ENCODE measurements at places on chromosomes 11 and 22.

GRCh38 chr11:47589977-47590861 lies 3.7 kb downstream of the FAM180B start:
- DNase-seq: no peak

GRCh38 chr11:34953955-34954354 lies 37.5 kb downstream of the PDHX start:
- no peak for DNase-seq

DNA sequence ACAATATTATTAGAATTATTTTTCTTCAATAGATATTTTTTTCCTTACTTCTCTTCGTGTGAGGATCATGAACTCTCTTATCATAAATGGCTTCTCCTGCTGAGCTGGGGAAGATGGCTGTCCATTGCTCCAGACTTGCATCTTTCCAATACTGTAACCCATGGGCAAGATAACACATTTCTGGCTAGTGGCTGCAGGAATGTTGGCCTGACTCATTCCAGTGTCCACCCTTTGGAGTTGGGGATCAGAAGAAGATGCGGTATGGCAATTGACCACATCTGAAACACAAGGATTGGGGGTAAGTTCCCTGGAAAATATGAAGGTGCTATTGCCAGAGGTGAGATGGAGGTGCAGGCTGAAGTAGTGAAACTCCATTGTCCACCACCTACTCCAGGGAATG lies 92.8 kb downstream of the FAR1 start:
- DNase-seq: no peak

DNA sequence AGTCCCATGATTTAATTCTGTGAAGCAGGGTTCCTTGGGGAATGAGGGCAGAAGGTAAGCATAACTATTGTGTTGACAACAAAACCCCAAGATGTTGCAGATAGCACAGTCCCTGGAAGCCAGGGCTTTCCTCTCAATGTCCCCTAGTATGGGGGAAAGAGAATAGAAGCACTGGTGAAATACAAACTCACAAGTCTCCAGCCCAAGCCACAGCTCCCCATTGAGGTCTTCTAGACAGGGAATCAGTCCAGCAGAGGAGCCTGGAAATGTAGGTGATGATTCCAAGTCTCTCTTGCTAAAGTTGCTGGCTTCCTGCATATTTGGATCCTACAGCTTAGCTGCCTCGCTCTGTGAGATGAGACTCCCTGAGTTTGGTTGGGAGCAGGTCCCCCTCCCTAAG lies 31.7 kb upstream of the DRD2 start:
- DNase-seq: no peak

GRCh38 chr22:49524362-49524761 lies 303.3 kb downstream of the BRD1 start:
- no peak for DNase-seq

DNA sequence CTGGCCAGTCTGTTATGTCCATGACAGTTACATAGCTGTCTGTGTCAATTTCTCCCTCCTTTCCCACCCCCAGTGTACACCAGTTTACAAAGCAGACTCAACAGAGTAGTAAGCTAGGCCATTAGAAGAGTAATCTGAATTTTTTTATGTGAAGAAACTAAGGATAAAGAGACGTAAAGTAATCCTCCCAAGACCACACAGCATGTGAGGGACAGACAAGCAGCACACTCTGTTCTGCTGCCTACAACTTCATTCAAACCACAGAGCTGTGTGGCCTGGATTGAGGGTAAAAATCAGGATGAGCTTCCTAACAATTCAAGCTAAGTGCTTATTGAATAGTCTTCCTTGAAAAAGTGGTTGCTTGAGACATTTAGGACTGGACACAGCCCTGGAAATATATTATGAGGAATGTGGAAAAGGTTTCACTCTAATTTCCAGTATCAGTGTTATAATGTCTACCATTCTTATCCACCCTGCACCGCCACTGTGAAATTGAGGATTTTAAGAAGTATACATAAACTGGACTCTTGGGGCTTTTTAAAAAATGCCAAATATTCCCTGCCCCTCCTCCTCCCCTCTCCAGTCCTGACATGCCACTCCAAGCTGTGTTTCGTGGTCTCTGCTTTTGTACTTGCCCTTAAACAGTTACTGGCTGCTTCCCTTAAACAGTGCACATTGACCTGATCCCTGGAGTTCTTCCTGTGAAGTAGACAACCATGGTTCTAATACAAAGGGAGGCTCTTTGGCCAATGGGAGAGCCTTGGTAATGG lies 40.9 kb downstream of the EXT2 start:
- no peak for DNase-seq

GRCh38 chr11:78961247-78961646 lies 386.6 kb upstream of the NARS2 start:
- no peak for DNase-seq

DNA sequence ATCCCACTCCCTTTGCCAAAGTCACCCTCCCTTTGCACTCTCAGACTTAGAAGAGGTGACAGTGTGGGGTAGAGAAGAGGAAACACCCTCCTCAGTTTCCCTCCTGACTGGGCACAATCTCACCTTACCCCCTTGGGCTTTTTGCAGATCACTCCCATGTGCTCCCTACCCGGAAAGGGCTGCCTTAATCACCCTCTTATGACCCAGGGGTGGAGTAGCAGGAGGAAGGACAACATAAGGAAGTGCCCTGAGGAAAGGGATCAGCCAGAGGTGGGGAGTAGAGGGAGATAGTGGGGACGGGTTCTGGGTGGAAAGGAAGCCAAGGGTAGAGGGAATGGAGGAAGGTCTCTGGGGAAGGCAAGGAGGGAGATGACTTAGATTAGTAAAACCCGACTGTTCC lies 52.0 kb downstream of the NRXN2 start:
- DNase-seq: no peak

DNA sequence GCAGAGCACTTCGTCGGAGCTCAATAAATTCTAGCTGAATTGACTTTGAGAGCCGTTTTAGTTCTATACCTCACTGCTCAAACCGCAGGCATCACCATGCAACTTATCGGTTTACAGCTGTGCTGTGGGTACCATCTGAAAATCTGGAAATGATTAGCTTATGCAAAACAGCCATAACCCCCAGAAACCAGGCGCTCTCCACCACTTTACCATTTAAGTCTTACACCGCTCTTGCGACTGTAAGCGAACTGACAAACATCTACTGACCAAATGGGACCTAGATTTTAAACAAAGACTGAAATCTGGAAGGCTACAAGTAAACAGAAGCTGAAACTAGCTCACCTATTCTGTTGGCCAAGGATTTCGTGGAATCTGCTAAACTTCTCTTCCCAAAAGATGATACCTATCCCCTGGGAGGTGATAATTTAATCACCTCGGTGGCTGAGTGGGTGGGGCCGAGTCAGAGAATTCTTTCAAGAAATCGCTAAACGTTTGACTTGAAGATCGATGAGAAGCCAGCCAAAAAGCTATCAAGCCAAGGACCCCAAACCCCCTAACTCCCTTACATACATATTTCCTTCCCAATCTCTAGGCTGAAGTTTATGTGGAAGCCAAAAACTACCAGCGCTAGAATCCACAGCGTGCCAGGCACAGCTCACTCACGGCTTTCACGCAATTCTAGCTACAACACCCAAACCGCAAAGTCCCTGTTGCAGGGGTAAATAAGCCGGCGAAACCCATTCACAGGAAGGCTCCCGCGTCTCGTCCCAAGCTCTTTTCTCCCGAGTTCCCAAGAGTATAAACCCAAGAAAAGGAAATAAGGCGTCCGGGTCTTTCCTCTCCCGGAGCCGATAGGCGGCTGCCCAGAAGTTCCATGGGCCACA lies 644 bp downstream of the SPTY2D1 start:
- peak; percentile 15 for DNase-seq

DNA sequence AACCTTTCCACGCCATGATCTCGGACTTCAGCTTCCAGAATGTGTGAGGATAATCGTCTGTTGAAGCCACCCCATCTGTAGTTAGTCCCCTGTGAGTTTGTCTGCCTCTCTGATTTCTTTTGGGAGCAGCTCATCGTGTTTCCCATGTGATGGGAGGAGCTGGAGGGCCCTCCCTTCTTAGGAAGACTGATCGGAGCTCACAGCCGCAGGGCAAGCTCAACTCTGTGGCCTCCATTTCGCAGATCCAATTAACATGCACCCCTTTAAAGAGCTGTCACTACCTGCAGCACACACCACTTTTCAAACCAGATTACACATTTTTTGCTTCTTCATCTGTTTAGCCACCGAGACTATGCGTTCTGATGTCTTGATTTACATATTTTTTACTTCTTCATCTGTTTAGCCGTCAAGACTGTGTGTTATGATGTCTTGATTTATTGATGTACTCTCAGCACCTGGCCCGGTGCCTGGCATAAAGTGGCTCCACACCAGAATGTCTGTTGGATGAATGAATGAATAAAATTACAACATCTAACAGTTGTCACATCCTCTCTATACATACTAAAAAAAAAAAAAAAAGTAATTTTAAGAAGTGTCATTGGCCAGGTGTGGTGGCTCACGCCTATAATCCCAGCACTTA lies 14.9 kb upstream of the PPFIA1 start:
- DNase-seq: no peak

DNA sequence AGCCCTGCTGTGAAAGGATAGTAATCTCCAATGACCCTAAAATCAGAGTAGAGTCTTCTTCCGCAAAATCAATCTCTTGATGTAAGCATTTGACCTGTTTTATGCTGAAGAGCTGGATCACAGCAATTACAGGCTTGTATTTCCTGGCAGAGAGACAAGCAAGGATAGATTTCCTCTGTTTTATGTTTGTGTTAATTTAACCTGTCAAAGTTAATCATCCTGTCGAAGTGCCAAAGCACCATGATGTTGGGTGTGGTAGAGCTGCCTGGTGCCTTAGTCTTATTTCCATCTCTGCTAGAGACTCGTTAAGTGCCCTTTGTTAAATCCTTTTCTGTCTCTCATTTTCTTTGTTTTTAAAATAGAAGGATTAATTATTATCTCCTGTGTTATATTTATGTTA lies 248.1 kb downstream of the CNTN5 start:
- DNase-seq: no peak

DNA sequence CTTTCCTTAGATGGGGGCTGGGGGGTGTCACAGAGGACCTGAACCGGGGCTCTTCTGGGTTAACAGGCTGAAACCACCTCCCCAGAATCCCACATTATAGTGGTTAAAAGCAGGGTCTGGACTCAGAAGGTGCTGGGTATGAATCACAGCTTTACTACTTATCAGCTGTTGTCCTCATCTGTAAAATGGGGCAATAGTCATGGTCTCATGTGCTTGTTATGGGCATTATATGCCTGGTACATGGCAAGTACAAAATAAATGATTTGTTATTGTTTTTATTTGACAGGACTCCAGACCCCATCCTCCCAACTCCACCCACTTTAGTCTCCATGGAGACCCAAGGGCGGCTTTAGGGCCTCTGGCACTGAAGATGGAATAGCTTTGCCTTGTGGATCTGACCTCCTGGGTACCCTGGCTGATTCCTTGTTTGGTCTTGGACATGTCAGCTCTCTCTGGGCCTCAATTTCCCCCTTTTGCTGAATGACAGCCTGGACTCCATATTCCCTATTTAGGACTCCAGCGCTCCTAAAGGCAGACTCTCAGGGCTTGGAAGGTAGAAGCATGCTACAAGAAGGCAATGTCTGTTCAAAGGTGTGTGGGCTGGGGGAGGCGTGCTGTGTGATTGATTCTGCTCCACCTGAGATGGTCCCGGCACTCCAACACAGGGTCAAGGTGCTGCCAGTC lies 812 bp upstream of the SMTN start:
- no peak for DNase-seq
